ENCODE measurements at places on chromosomes 11 and 22. TPM values are rescaled to one million over a fixed set of nuclear protein-coding genes. Genes with fewer than 3 reads are reported as not detected.

The CALCA gene
- not detected for total RNA-seq

The PRR5L gene
- total RNA-seq: 13.2 TPM

The DDTL gene
- 2.1 TPM for total RNA-seq

The CABP7 gene
- total RNA-seq: 0.22 TPM

The RASGRP2 gene
- total RNA-seq: not detected
